ENCODE measurements at places on chromosomes 3 and 15. TPM values are rescaled to one million over a fixed set of nuclear protein-coding genes. Genes with fewer than 3 reads are reported as not detected.

Gene TMCO5A
- not detected for polyA plus RNA-seq

Gene EAF1
- polyA plus RNA-seq, result 21.2 TPM

Gene THAP10
- not detected for polyA plus RNA-seq

Gene KBTBD13
- polyA plus RNA-seq, result not detected

Gene SLC35A5
- 18.3 TPM for polyA plus RNA-seq

Gene SPTSSB
- 9.5 TPM for polyA plus RNA-seq

Gene B3GALNT1
- polyA plus RNA-seq, result 2.0 TPM

Gene GADL1
- polyA plus RNA-seq, result not detected

Gene CA12
- polyA plus RNA-seq, result 0.08 TPM
